ENCODE measurements at places on chromosomes 2 and 18.

GRCh38 chr2:878245-878930 lies 72.3 kb upstream of the SNTG2 start:
- DNase-seq = no peak

DNA sequence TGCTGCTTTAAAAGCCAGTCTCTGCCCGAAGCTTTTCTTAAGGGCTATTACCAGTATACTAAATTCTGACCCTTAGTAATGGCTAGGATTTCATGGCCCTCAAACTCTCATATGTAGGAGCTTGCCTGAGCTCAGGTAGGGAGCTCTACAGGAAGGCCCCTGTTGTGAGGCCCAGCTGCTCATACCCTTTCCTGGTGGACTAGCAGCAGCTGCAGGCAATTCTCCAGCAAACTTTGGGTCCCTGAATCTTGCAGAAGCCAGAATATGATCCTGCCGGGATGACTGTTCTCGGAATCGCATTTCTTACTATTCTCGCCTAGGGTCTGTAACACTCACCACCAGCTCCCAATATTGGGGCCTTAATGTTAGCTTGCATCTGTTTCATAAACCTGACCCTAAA lies 106.4 kb upstream of the SERTAD2 start:
- DNase-seq = no peak

- DNase-seq = peak; percentile 96
These were observed 199.3 kb upstream of the EPAS1 start for GRCh38 chr2:46097714-46098480.

DNA sequence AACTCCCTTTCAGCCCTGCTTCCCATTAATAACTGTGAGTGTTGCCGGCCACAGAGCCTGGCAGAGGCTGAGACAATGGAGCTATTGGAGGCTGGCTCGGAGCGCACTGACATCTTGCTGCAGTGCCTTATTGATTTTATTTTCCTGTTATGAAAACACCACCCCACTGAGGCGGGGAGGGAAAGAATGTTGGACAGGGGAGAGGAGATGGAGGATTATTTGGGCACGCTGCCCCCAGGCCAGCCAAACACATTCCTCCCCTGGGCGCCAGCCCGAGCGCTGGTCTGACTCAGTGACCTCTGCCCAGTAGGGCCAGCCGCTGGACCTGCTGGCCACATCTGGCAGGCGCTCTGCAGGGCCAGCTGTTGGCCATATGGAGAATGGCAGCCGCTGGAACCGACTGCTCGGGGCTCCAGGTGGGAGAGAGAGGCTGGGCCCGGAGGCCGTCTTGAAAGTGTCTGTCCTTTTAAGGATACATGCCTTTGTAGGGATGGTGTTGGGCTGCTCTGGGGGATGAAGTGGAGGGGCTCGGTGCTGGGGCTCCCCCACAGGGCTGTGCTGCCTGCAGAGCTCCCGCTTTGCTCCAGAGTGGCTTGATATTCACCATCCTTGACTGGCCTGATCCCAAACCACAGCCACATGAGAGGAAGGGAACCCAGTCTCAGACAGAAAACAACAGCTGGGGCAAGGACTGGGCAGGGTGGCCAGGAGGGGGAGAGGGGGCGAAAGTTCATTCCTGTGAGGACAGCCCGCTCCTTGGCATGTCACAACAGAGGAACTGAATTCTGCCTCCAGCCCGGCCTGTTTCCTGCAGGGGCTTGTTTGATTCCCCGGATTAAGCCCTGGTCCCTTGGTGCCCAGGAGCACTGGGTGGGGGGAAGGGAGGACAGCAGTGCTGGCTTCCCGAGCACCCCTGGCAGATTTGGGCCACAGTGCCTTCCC lies 179.0 kb downstream of the KLHL29 start:
- DNase-seq = peak; percentile 8

DNA sequence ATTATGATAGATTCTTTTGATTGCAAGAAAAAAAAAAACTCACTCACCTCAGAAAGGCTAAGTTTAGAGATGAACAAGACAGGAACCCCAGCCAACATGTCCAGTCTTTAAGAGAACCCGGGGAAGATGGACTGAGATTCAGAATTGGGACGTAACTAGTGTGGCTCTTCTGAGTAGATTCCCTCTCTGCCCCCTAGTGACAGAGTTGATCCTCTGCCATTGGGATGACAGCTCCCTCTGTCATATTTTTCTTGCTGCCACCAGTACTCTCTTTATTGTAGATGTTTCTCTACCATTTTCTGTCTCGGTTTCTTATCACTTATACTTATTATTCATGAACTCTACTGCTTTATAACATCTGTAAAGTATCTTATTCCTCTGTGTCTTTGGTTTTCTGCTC lies 77.7 kb downstream of the GULP1 start:
- DNase-seq = peak; percentile 65

- DNase-seq = no peak
These were observed 120.4 kb downstream of the SLC5A7 start for GRCh38 chr2:108106731-108107130.
